Fibroblast of lung (primary cell): ENCODE measurements at places on chromosomes 2 and 18. TPM values are rescaled to one million over a fixed set of nuclear protein-coding genes. Genes with fewer than 3 reads are reported as not detected.
A peak's percentile ranks its signal among the peaks of the same experiment; 100 is the strongest.

Gene CNTNAP5
- not detected in 2 replicates for total RNA-seq

Gene CRYBA2
- not detected in 2 replicates for total RNA-seq

Gene REG3G
- total RNA-seq: not detected in 2 replicates

Gene NDC80
- total RNA-seq: 1.0 and 9.7 TPM in 2 replicates

Gene ZNF407
- 12.6 and 13.9 TPM in 2 replicates for total RNA-seq

Gene MYO5B
- total RNA-seq: under 0.01 TPM in 2 replicates

Gene ANKRD44
- 4.9 and 7.6 TPM in 2 replicates for total RNA-seq

Gene C2orf78
- total RNA-seq: not detected in 2 replicates

- DNase-seq: no peak
Observed at GRCh38 chr2:43054367-43054766, 172.0 kb downstream of the ZFP36L2 start.

DNA sequence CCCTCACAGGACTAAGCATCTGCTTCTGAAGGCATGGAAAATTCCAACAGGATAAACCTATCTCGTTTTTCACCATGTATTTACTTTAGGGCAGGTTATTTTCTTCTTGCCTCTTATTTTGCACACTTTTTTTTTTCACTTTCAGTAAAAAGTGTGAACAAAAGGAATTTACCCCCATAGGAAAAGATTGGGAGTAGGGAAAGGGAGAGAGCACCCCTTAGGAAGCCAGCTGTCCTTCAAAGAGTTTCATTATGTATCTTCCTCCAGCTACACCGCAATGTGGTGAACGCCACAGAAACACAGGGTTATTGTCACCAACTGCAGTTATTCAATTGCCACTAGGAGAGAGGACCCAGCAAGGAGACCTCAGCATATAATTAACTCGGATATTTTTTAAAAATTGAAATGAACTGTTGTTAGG, 286.2 kb upstream of the VRK2 start:
- no peak for DNase-seq

GRCh38 chr2:55511508-55512124, 7.9 kb upstream of the CFAP36 start:
- DNase-seq: peak; percentile 43

DNA sequence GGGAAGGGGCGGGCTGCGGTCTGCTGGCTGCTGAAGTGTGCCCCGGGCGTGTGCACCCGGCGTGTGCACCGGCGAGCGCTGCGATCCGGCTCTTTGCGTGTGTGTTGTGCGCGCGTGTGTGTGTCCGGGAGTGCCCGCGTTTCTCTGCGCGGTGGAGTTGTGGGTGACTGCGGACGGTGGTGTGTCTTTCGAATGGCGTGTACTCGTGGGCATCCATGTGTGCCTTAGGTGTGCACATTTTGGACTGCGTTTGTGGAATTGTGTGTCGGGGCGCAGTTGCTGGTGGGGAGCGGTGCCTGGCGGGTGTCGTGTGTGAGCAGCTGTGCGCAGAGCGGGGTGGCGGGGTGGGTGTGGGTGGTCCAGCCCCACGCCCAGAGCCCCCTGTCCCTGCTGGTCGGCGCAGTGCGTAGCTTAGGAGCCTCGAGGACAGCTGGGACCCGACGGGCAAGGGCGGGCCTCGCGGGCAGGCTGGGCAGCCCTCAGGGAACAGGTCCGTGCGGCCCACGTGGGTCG, 533 bp downstream of the HPCAL1 start:
- no peak for DNase-seq

DNA sequence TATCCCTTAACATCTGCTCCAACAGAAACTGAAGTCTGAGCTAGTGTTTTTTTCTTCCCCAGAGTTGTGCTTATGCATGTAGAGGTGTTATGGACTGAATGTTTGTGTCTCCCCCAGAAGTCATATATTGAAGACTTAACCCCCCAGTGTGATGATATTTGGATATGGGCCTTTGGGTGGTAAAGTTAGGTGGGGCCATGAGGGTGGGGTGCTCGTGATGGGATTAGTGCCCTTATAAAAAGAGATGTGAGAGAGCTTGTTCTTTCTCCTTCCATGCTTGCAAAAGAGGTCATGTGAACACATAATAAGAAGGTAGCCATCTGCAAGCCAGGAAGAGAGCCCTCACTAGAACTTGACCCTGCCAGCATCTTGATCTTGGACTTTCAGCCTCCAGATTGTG, 34.4 kb upstream of the APOB start:
- no peak for DNase-seq

DNA sequence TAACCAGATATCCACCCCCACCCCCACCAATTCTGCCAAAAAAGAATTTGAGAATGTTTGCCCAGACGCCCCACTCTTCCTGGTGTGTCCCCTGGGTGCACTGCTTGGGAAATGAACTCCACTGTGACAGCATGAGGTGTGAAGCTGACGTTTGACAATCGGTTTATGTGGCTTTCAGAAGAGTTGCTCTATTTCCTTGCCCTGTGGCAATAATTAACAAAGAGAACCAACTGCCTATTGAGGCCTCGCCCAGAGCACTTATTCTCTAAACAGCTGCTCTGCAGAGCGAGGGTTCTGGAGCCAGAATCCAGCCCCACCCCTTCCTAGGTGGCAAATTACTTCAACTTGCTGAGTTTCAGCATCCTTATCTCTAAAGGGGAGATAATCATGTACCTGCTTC, 115.8 kb upstream of the SIX3 start:
- no peak for DNase-seq

- DNase-seq: no peak
Observed at GRCh38 chr2:110095994-110096633, 19.5 kb downstream of the MALL start.

GRCh38 chr18:8876887-8877286, 171.5 kb downstream of the MTCL1 start:
- no peak for DNase-seq

DNA sequence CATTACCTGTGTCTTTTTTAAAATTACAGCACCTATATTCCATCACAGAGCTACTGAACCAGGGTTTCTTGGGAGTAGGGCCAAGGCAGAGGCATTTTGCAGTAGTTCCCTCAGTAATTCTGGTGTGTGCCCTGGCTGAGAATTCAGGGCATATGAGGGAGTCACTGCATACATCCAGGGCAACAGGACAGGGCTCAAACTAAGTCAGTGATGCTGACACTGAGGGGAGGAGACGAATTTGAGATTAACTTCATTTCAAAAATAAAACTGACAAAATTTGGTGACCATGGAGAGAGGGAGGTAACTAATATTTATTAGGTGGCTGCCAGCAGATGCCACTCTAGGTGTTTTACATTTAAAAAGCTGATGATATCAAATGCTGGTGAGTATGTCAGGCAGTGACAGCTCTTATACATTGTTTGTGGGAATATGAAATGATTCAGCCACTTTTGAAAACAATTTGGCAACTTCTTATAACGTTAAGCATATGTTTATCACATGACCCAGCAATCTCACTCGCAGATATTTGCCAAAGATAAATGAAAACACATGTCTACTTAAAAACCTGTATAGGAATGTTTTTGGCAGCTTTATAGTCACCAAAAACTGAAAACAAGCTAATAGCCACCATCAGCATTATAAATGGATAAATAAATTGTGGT, 20.3 kb downstream of the STRADB start:
- DNase-seq: peak; percentile 57

GRCh38 chr2:197107291-197108269, 181.1 kb upstream of the PGAP1 start:
- DNase-seq: peak; percentile 54

DNA sequence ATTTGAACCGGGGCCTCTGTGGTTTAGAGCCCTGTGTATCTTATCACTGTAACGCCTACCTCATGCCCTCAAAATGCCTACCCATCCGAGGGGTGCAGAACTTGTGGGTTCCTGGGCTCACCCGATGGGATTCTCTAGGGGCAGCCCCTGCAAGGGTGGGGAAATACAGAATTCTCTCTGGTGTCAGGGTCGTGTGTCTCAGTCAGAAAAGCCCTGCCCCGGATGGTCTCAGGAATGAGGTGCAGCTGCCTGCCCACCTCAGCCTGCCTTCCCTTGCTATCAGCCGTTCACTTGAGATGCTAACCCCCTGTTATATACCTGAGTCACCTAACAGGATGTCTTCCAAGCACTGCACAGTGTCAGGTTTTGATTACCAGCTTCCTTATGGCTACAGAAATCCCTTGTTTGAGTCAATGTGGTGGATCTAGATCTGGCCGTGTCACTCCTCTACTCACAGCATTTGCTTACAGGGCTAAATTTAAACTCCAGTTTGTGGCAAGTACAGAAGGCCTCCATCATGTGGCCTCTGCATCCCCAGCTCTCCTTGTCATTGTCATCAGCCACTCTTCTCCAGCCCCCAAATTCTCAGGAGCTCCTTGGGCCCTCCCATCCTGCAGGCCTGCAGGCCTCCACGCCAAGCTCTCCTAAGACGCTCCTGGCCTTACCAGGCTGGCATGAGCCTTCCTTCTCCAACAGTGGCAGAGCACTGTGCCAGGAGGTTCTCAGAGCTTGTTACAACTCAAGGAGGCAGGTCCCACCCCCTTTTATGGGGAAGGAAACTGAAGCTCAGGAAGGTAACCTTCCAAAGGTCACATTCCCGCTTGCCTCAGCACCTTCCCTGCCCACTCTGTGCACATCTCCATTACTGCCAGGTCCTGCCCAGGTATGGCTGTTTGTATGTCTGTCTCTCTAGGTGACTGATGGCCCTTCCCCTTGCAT, 14.3 kb upstream of the MAP3K2 start:
- DNase-seq: no peak

DNA sequence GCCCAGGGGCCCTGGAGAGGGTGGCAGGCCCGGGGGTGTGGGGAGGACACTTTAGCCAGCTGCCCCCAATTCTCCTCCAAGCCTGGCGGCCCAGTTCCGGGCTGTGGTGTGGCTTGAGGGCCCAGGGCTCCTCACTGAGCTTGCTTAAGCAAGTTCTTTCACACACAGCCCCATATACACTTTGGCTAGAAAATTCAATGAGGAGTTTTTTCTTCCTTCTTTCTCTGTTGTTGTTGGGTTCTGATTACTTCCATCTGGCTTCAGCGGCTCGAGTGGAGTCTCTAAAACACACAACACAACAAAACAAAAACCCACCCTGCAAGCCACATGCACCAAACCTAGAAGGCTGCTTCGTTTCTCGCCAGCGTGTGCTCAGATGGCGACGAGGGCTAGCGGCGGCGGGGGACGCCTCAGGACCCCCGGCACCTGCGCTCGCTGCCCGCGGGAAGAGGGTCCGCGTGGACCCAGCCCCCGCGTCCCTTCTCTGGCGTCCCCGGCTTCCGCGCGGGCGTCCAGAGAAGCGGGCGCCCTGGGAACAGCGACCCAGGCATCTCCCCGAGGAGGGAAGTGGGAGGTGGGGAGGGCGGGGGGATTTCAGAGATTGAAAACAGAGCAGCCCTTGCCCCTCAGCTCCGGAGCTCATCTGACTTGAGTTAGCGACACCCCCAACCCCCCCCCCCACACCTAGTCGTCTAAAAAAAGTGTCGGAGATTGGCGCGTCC, 577 bp upstream of the GLI2 start:
- no peak for DNase-seq

DNA sequence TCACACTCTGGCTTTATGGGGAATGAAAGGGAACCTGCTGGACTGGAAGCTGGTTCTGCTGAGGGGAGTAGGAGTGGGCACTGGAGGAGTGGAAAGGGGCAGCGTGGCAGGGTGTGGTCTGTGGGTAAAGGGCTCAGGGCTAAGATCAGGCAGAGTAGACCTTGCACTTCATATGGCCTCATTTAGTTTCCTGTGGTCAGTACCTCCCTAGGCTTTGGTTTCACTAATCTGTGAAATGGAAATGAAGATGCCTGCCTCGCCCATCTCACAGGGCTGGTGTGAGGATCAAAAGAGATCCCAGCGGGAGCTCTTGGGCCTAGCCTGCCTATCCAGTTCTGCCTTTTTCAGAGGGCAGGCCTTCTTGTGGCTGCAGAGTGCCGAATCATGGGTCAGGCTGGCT, 208.7 kb downstream of the LOXHD1 start:
- DNase-seq: no peak

- no peak for DNase-seq
Observed at GRCh38 chr18:37442477-37442876, 123.1 kb downstream of the CELF4 start.

GRCh38 chr18:62715436-62715758, at the start of gene PHLPP1:
PHLPP1 (plus strand) TSS chr18:62715541; CDS start chr18:62715684, 143 bp downstream.
- DNase-seq: no peak

DNA sequence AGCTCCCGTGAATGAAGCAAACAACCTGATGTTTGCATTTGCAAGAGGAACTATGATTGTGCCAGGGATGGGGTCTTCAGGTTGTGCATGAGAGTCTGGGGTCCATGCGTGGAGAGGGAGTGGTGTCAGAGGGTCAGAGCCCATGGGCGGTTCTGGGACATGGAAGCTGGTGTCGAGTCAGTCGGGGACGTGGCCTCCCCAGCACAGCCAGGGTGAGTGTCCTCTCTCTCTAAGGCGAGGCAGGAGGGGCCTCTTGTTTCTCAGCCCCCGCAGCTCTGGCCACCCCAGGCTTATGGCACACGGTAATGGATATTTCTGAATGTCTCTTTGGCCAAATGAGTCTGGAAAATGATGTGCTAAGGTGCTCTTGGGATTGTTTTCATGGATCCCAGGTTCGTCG, 118.6 kb downstream of the RTP5 start:
- DNase-seq: no peak

GRCh38 chr2:197416268-197416667, 18.6 kb downstream of the SF3B1 start:
- DNase-seq: no peak

DNA sequence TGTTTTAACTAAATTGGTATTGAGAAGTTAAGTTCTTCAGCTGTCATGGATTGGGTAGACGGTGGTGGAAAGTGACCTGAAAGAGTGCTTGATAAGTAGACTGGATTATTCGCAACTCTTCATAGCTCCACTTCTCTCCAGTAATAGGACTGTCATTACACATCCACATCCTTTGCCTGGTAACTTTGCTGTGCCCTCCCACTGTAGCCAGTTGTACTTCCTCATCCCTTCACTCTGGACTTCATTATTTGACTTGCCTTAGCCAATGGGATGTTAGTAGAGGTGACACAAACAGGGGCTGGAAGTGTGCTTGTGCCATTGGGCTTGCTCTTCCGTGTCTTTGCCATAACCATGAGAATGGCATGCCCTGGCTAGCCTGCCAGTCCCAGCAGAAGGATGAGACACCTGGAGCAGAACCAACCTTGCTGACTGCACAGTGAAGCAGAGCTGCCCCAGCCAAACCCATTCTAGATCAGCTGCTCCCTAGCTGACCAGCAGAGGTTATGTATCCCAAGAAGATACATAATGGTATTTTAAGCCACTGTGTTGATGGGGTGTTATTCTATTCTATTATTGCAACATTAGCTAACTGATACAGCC, 16.9 kb downstream of the QPCT start:
- DNase-seq: no peak

DNA sequence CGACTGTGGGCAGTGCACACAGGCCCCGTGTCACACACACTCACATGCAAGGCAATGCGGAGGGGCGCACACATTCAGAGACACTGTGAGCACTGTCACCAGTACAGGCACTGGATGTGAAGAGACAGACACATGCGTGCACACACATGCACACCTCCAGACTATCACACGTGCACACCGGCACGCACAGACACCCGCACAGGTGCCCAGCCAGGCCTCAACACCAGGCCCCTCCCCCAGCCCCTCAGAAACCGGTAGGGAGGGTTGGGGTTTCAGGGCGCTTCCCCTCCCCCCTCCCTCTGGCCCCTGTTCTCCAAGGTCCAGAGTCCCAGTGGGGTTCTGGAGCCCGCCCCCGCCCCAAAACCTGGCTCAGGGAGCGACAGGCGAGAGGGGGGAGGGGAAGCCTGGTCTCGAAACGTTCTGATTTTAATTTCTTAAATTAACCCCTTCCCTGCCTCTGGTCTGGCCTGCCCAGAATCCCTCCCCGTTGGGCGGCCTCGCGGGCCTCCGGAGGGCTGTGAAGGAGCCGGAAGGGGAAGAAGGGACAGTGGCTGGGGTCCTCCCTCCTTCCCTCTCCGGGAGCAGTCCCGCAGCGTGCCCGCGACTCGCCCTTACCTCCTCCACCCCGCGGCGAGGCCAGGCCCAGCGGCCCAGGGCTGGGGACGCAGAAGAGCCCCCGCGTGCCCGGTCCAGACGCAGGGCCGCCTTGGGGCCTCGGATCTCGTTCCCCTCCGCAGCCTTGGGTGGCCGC, 558 bp downstream of the FBXO41 start:
- DNase-seq: no peak
